ENCODE measurements at places on chromosomes 2 and 18. TPM values are rescaled to one million over a fixed set of nuclear protein-coding genes. Genes with fewer than 3 reads are reported as not detected.

DNA sequence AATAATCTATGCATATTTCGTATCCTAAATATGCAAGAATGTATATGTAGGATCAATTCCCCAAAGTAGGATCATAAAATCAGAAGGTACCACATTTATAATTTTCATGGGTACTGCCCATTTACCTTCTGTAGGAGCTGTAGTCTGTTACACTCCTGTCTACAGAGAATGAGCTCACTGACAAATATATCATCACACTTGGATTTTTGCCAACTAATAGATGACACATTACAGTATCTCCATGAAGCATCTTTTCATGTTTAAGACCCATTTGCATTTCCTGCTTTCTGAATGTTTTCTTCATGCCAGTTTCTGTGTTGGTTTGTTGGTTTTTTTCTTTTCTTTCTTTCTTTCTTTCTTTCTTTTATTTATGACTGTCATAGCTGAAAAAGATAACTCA lies 70.9 kb upstream of the EML6 start:
- H3K4me3 ChIP-seq = no peak overlapping the region
- no peaks in the 10 kb centered on the region for H3K4me1 ChIP-seq
- peaks cover 18% of the 10 kb centered on the region for H3K36me3 ChIP-seq
- H3K27ac ChIP-seq = no peak overlapping the region
- DNase-seq = no peak

DNA sequence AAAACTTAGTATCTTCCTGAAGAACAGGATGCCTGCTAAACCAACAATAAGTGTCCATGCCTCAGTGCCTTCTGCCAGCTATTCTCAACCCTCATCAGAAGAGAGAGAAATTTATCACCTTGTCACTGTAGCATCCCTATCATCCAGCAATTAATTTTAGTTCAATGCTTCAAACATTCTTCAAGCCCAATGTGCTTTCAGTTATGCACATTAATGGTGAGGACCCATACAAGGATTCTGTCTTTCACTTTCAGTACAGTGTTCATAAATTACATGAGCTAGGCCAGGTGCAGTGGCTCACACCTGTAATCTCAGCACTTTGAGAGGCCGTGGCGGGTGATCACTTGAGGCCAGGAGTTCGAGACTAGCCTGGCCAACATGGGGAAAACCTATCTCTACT lies 47.0 kb upstream of the MSH6 start:
- no peaks in the 10 kb centered on the region for H3K36me3 ChIP-seq
- DNase-seq = no peak
- no peaks in the 10 kb centered on the region for H3K27me3 ChIP-seq
- no peaks in the 10 kb centered on the region for H3K4me1 ChIP-seq
- H3K4me3 ChIP-seq = no peak overlapping the region
- H3K27ac ChIP-seq = no peak overlapping the region

- no peaks in the 10 kb centered on the region for H3K36me3 ChIP-seq
- H3K4me1 ChIP-seq = no peaks in the 10 kb centered on the region
- H3K27me3 ChIP-seq = no peaks in the 10 kb centered on the region
- DNase-seq = no peak
Measured at GRCh38 chr2:191177751-191178736, 27.2 kb upstream of the STAT4 start.

DNA sequence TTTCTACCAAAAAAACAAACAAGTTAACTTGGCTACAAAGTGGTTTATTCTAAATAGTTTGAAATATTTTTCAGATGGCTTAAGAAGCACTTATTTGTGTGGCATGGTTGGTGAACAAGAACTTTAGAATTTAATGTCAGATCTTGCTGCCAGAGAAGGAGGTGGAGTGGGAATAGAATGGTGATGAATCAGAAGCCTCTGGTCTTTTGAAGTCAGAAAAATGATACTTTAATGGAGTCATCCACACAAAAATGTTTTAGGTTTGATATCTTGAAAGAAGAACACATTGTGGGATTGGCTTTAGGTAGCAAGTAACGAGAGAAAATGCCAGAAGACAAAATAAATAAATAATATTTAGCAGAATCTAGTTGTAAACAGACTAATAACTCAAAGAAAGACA lies 243.1 kb upstream of the FANCL start:
- H3K27ac ChIP-seq = no peak overlapping the region
- no peak for DNase-seq
- H3K36me3 ChIP-seq = no peaks in the 10 kb centered on the region
- no peaks in the 10 kb centered on the region for H3K4me1 ChIP-seq

DNA sequence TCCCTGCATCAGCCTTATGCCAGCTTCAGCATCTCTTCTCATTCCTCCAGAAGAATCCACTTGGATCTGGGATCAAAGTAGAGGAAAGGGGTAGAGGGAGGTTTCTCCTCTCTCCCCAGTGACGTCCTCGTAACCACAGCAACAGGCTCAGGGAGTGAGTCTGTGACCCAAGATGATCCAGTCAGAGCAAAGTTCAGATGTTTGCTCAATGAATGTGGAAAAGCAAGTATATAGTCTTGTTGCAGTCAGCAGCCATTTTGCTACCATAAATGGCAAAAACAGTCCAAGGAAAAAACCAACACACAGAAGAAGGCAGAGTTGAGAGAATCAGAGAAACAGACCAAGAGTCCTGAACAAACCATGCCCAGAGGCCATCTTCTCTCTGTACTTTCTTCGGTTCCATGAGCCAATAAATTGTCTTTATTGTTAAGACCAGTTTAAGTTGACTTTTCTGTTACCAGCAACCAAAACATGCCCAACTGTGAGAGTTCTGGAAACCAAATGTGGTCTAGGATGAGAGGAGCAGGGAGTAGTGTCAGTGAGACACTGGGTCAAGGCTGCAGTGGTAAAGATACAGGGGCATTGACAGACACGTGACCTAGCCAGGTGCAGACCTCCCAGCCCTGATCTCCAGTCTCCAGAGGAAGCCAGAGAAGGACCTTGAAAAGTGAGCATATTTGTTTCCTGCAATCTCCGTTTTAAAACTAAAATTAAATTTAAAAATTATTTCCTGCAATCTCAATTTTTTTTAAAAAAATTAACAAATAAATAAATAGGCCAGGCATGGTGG lies 3.2 kb upstream of the CXCR1 start:
- no peaks in the 10 kb centered on the region for H3K36me3 ChIP-seq
- H3K4me1 ChIP-seq = no peaks in the 10 kb centered on the region
- H3K27me3 ChIP-seq = no peaks in the 10 kb centered on the region

DNA sequence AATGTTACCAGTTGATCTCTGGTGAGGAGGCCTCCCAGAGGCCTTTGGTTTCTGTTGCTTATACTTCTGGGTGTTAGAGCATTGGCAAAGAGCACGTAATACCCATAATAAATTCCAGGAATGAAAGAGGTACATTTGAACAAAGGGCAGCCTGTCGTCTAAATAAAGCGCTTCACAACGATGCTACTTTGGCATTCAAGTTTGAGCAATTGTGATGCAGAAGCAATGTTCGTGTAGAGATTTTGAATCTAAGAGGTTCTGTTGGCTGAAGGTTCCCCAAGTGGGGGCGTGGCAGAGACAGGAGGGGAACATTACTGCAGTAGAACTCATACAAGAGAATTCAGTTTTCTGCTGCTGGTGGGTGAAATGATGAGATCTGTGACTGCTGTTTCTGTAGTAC lies 27.8 kb downstream of the ZNF532 start:
- H3K27me3 ChIP-seq = no peaks in the 10 kb centered on the region
- no peak overlapping the region for H3K27ac ChIP-seq
- H3K4me1 ChIP-seq = no peaks in the 10 kb centered on the region
- no peaks in the 10 kb centered on the region for H3K36me3 ChIP-seq

GRCh38 chr2:105369777-105370690 lies 28.8 kb downstream of the FHL2 start:
- H3K27ac ChIP-seq = peak overlapping the region; percentile 26
- no peaks in the 10 kb centered on the region for H3K27me3 ChIP-seq
- H3K4me1 ChIP-seq = peaks cover 12% of the 10 kb centered on the region
- no peaks in the 10 kb centered on the region for H3K36me3 ChIP-seq
- peak; percentile 90 for DNase-seq

DNA sequence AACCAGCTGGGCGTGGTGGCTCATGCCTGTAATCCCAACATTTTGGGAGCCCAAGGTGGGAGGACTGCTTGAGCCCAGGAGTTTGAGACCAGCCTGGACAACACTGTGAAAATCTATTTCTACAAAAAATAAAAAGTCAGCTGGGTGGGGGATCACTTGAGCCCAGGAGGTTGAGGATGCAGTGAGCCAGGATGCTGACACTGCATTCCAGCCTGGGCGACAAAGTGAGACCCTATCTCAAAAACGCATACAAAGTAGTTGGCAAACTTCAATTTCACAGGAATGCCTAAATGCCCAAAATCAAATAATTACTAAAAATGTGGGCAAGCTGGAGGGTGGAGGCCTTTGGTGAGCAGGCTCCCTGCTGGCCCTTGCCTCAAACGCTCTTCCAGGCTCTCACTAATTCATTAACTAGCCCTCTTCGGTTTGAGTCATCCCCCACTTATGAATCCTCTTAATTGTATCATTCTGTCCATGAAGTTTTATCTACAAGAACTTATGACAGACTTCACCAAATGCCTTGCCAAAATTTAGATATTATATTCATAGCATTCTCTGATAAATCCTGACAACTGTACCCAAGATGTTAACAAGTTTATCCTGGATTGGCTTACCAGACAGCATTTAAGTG lies 68.7 kb upstream of the ZFP36L2 start:
- no peak overlapping the region for H3K4me3 ChIP-seq
- DNase-seq = no peak
- H3K4me1 ChIP-seq = no peaks in the 10 kb centered on the region
- H3K27ac ChIP-seq = peak overlapping the region; percentile 33
- H3K27me3 ChIP-seq = no peaks in the 10 kb centered on the region
- H3K36me3 ChIP-seq = no peaks in the 10 kb centered on the region

Gene LYPD1
- total RNA-seq = 0.48 TPM

Gene ZC3H6
- total RNA-seq = 18.2 TPM

Gene PDE1A
- total RNA-seq = 7.9 TPM

Gene LINC00305
- not detected for total RNA-seq

All from breast epithelium (tissue), 4 donors.